ENCODE measurements at places on chromosomes 16 and 17. TPM values are rescaled to one million over a fixed set of nuclear protein-coding genes. Genes with fewer than 3 reads are reported as not detected.

Gene CSH1
- polyA plus RNA-seq, result not detected

Gene ZG16B
- 1.8 TPM for polyA plus RNA-seq

Gene KRT16
- polyA plus RNA-seq, result not detected

Gene FGF11
- 5.1 TPM for polyA plus RNA-seq

Gene PPP1R27
- 0.22 TPM for polyA plus RNA-seq

Gene CA5A
- 0.05 TPM for polyA plus RNA-seq

Gene NUP85
- polyA plus RNA-seq, result 38.1 TPM

Gene ABI3
- polyA plus RNA-seq, result 3.5 TPM

Gene EVPL
- polyA plus RNA-seq, result 0.15 TPM
